Esophagus muscularis mucosa (tissue), 4 donors: ENCODE measurements at places on chromosomes 6 and 20. TPM values are rescaled to one million over a fixed set of nuclear protein-coding genes. Genes with fewer than 3 reads are reported as not detected.

DNA sequence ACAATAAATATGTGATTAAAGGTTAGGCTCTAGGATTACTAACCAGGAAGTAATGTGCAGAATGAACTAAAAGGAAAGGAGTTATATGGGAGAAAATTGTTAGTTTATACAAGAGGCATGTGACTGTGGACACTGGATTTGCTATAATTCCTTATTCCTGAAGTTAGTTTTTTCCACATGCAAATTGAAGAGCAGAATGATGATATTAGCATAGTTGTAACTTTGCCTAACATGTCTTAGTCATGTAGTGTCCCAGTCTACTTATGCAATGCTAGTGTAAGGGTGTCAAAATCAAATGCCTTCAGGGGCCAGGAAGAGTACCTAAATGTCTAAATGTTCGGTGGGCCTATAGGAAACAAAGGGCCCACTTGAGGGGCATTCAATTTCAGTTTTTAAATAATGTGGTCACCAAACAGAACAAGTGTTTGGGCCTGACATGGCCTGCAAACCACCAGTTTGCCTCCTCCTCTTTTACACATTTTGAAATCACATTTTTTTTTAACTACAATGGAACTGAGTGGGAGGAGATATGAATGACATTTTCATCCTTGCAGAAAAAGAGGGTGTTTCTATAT lies 28.0 kb upstream of the CEP85L start:
- DNase-seq: peak; percentile 8

Gene BCAS1
- 0.13 TPM for total RNA-seq

DNA sequence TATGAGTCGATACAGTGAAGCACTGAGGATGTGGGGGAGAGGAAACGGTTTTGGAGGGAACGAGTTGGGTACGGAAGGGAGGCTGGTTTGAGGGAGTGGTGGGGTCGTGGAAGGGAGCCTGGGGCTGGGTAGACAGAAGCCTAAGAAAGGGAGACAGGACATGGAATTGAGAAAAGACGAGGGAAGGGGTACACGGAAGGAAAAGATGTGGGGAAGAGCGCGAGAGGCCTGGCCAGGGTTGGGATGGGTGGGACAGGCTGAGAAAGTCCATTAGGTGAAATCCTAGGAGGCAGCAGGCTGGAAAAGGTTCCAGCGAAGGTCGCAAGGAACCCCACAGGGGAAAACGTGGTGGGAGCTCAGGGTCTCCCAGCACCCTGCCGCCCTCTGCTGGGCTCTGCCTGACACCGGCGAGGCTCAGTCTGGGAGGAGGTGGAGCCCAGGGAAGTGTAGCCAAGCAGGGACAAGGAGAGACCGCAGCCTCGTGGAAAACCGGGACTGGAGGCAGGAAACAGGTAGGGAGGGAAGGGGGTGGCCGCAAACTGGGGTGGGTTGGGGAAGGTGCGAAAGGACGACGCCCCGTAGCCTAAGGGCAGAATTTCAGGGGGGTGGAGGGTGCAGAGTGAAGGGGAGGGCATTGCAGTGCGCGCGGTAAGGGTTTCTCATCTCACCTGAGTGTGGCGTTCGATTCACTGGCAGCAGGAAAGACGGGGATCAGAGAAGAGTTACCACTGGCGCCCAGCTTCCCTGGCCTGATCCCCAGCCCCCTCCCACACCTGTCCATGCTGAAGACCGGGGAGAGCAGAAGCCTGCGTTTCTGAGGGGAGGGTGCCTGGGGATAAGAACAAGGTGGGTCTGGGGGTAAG lies 4.3 kb downstream of the GABBR1 start:
- DNase-seq: no peak

Gene SLC13A3
- 0.58 TPM for total RNA-seq

DNA sequence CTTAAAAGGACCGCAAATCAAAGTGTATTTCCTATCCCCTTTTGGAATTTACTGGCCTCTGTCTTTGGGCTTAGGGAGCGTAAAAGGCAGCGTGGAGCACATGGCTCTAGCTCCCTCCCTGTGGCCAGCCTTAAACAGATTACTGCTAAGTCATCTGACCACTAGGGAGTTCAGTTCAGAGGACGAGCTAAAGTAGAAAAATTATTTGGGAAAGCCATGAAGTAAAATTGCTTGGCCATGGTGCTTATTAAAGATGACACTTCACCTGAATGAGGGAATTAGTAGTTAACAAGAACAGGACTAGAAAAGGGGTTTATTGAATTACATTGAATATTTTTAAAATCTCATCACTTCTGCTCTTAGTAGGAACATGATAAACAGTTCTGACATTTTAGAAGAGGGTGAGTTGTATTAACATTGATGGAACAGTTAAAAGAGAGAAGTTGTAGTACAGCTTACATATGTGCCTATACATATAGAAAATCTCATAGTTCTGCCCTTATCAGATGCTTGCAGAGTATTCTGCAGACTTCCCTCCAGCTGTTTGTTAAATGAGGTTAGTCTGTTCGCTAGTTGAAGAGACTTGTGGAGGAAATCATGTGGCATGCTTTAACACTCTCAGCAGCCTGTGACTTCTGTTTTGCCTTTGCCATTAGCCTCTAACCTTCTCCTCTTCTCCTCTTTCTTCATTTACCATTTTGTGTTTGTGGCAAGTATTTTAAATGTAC lies 31.2 kb upstream of the MAPK13 start:
- no peak for DNase-seq

DNA sequence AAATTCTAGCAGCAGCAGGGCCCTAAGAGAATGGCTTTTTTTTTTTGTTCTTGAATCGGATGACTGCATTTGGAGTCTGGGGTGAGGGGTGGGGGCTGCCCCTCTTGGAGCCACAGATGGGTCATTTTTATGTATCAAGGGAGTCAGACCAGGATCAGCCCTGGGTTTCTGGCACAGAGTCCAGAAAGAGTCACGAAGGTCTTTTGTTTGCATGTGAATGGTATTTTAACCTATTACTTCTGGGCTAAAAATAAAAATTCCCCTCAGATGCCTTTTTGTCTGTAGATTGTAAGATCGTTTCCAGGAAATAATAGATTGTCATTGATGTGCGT lies 72.5 kb downstream of the PHACTR3 start:
- DNase-seq: no peak

DNA sequence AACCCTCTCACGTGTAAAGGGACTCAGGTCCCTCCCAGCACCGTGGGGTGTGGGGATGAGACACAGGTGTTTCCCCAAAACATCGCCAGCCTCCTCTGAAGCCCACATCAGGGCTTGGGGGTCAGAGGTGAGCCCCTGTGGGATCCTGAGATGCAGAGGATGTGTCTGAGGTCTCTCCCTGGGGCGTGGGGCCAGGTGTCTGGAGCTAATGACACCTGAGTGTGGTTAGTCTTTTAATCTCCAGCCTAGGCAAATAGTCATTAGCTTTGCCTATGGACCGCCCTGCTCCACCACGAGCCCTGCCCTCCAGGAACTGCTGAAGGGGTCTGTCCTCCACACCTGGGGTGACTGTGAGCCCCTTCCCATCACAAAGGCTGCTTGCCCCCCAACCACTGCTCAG lies 1.7 kb downstream of the SRMS start:
- DNase-seq: no peak

DNA sequence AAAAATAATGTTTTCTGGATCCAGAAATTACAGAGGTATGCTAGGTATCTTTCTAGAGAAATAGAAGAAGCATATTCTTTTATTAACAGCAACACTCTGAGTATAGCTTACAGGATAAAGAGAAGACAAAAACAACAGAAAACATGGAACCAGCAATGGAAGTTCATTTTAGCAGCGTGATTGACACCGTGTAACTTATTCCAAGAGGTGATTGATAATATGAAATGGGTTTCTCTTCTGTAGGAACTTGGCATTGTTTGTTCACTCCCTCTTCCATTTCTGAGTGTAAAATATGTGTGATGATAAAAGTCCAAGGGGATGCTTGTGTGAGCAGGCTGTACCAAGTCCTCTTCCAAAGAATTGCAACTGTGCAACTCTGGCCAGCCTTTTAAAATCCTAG lies 303.0 kb downstream of the COL12A1 start:
- DNase-seq: no peak

DNA sequence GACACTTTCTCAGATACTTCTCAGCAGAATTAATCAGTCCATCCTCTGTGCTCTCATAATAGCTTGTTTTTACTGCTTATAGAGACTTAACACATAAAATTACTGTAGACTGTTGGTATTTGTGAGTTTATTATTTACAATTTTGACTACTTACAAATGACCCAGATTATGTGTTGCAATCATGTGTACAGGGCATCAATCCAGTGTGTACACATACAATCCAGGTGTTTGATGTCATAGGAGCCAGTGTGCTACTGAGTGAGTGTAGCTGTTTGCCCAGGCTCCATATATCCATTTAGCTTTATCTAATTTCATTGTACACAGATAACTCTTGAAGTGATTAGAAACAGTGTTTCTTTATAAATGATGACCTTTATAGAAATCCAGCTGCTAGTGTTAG lies 31.3 kb downstream of the TRMT11 start:
- no peak for DNase-seq

Gene PRND
- total RNA-seq: not detected

DNA sequence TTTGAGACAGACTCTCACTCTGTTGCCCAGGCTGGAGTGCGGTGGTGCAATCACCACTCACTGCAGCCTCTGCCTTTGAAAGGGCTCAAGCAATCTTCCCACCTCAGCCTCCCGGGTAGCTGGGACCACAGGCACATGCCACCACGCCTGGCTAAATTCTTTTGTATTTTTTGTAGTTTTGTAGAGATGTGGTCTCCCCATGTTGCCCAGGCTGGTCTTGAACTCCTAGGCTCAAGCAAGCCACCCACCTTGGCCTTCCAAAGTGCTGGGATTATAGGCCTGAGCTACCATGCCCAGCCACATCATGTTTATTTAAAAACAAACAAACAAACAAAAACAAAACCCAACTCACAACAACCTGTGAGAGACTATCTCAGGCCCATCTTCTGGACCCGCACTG lies 29.7 kb upstream of the APCDD1L start:
- peak; percentile 70 for DNase-seq

DNA sequence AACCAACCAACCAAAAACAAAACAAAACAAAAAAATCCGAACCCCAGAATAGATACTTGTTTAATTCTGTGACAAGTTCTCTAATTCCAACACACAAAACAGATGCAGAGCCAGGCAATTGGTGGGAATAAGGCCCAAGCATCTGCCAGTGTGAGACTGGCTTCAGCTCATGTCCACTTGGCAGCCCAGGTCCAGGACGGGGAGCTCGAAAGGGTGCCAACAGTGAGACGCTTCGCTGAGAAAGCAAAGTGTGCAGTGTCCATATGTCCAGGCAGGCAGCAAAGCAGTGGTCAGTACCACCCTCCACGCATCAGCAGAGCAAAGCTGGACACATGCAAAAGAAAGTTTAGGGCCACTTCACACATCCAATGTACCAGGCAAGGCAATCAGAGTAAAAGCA lies 102.9 kb downstream of the RALGAPA2 start:
- no peak for DNase-seq

DNA sequence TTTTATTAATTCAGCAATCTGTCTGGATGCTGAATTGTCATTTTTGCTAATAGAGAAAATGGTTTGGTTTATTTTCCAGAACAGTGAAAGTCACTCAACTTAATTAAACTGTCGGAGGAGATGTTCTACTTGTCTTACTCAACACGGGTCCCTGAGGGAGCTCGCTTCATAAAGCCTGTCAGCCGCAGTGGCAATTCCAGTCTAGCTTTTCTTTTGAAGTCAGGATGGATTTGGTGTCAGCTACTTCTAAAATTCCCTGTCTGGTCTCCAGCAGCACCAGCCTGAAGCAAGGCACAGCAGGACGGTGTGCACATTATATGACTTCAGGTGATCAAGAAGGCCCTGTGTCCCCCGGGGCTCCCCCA lies 261.5 kb downstream of the SLC24A3 start:
- no peak for DNase-seq

DNA sequence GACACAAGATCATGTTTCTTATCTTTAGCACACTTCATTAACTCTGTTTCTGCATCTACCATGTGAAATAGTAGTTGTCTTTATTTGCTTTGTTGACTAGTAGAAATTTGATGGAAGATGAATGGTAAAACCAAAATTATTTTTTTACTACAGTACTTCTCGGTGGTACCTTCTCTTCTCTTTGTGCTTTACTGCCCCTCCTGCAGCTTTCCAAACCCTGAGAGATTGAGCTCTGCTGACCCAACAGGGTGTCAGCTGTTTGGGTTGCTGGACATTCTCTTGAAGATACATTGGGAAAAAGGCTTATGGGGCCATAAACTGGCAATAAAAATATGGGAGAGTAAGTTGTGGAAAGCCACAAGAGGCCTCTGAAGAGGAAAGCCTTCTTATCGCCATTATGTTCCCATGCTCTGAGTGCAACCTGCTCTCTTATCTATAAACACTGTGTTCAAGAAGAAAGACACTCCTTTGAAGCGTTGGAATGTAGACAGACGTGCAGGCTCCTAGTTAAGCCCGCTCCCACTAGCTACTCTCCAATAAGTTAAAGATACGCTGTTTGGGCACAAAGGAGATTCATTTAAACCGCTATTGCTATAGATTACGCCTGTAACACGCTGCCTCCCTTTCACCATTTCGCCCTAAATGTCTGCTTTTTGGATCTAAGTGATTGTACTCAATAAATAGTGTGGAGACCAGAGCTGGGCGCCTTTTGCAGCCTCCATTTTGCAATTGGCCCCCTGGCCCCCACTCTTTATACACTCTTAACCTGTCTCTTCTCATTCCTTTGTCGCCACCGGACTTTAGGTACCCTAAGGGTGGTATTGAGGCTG lies 60.1 kb upstream of the PRSS16 start:
- DNase-seq: no peak

DNA sequence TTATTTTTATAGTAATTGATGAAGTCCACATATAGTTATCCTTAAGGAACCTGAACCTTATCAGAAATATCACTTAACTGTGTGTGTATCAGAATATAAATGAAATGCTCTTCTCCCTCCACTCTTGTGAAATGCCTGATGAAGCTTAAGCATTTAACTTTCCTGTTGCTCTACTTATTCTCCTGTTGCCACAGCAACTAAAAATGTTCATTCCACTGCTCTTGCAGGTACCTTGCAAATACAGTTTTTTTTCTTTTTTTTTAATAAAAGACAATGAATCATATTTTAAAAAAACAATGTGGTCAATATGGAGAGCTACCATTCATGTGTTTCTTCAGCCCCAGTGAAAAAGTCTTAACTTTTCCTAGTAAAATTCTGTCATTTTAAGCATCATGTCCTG lies 210.3 kb downstream of the RFPL4B start:
- no peak for DNase-seq

Gene ARG1
- total RNA-seq: 1.3 TPM

DNA sequence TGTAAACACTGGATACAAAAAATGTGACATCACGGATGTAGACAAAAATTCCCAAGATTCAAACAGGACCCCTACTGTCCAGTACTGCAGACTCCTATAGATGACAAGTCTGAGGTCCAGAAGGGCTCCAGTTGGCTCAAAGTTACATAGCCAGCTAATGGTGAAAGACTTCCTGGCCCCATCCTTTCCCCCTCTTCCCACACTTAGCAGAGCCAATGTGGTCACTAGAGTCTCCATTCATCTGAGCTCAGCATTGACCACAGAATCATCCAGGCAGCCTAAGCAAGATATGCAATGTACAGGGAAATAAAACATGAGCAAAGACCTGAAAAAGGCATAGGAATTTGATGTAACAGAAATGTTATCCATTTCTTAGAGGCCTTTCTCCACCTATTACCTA lies 180.5 kb downstream of the ADAT2 start:
- DNase-seq: no peak
